ENCODE measurements at places on chromosomes 7 and 10. TPM values are rescaled to one million over a fixed set of nuclear protein-coding genes. Genes with fewer than 3 reads are reported as not detected.

- DNase-seq = no peak
Observed at GRCh38 chr7:95046494-95047240, 139.3 kb downstream of the PPP1R9A start.

DNA sequence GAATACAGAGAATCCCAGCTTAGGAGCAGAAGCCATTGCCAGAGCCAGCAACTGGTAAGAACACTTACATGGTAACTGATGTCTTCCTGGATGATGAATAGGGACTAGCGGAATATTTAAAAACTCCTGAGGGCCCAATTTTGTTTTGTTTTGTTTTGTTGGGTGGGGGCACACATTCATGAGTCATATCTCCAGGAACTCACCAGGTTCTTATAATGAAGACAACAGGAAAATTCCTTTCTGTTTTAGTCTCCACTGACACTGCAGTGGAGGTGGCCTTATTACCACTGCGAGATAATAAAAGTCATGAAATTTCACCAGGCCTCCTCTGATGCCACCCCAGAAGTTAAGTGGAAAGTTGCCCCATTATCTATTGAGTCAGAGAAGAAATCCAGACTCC is 6.6 kb upstream of the CUZD1 start:
- no peak for DNase-seq

Gene TSPAN33
- total RNA-seq = 11.5 TPM

Gene VIPR2
- total RNA-seq = 21.9 TPM

DNA sequence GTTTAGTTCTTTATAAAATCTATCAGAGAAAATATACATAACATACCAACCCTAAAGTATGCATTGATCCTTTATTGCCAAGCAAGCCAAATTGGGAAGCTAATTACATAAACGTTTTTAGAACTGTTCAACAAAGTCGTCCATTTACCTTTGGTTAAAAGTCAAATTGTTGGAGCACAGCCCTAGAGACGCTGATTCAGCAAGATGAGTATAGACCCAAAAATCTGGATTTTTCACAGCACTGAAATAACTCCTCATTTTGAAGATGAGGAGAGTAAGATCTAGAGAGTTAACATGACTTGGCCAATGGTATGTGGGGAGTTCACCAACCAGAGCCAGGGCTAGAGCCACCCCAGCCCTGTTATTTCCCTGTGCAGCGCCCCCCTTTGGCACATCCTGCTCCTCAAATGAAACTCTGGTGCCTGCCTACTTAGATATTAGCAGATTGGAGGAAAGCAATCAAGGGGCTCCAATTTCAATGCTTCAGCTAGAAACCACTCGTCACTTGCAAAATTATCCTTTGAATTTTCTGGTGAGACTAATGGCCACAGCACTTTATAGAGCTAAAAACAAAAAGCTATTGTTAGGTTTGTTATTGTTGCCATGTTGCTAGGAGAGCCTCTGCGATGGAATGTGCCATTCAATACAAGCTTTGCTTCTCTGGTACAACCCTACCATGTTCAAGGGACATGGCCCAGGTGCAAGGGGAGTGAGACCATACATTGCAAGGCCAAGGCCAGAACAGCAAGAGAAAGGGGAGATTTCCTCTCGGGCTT is 132.6 kb upstream of the ZEB1 start:
- no peak for DNase-seq

GRCh38 chr10:132103116-132103910 is 37.6 kb downstream of the JAKMIP3 start:
- peak; percentile 3 for DNase-seq

Gene SH2B2
- 1.00 TPM for total RNA-seq

DNA sequence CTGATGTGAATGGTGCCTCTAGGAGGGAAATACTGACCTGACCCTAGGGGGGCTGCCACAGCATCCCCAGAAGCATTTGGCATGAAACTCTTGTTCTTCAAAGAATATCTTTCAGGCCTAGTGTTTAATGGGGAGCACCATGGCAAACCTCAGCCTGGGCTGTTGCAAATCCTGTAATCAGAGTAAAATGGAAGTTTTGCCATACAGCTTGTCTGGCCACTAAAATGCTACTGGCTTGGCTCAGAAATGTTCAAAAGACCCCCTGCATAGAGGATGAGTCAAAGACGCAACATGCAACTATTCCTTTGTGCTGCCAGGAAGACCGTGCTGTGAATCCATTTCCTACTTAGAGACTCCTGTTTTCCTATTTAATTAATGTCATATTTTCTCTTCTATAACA is 26.7 kb downstream of the HECW1 start:
- DNase-seq = no peak

- DNase-seq = no peak
Observed at GRCh38 chr10:114593240-114593792, 64.8 kb downstream of the ABLIM1 start.

Gene SPDYE3
- total RNA-seq = not detected

Gene TAF5
- 2.3 TPM for total RNA-seq

Gene SYCE1
- total RNA-seq = not detected

DNA sequence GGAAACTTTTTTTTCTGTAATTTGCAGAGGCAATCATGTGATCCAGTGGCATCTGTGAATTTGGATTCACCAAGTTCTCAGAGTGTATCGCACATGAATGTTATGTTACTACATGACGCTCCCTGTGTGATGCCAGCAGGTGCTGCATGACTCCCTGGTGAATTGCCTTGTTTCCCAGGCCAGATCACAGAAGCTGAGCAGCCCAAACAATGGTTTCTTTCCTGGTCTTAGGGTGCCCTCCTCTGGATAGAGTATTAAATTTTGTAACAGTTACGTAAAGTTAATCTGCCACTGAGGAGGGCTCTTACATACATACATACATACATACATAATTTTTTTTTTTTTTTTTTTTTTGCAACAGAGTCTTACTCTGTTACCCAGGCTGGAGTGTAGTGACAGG is 3.6 kb downstream of the ZSCAN21 start:
- DNase-seq = no peak

DNA sequence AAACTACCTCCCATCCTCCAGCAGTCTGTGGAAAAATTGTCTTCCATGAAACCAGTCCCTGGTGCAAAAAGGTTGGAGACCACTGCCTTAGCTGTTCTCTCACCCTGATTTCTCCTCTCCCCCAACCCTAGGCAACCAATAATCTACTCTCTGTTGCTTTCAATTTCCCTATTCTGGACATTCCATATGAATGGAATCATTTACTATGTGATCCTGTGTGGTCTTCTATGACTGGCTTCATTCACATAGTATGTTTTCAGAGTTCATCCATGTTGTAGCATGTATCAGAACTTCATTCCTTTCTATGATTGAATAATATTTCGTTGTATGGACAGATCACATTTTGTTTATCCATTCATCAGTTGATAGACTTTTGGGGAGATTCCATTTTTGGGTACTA is 38.3 kb upstream of the DLG5 start:
- no peak for DNase-seq

- no peak for DNase-seq
Observed at GRCh38 chr10:128868481-128868880, 598.6 kb upstream of the MGMT start.

DNA sequence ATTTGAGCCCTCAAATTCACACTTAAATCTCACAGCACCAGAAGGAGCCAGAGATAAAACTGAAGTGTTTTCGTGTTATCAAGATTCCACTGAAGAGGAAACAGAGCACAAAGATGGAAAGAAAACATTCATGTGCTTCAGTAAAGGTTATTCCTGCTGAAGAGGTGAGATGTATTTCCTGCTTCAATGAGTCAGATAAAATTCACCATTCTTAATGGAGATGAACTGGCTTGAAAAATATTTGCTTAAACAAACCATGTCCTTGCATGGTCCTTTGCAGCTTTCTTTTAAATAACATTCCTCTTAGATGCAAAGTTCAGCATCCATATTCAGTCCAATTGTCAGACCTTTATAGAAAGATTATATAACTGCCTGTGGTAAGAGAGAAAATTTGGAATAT is 294.2 kb downstream of the IPMK start:
- DNase-seq = no peak

GRCh38 chr7:91045606-91046005 is 218.6 kb upstream of the FZD1 start:
- DNase-seq = no peak

DNA sequence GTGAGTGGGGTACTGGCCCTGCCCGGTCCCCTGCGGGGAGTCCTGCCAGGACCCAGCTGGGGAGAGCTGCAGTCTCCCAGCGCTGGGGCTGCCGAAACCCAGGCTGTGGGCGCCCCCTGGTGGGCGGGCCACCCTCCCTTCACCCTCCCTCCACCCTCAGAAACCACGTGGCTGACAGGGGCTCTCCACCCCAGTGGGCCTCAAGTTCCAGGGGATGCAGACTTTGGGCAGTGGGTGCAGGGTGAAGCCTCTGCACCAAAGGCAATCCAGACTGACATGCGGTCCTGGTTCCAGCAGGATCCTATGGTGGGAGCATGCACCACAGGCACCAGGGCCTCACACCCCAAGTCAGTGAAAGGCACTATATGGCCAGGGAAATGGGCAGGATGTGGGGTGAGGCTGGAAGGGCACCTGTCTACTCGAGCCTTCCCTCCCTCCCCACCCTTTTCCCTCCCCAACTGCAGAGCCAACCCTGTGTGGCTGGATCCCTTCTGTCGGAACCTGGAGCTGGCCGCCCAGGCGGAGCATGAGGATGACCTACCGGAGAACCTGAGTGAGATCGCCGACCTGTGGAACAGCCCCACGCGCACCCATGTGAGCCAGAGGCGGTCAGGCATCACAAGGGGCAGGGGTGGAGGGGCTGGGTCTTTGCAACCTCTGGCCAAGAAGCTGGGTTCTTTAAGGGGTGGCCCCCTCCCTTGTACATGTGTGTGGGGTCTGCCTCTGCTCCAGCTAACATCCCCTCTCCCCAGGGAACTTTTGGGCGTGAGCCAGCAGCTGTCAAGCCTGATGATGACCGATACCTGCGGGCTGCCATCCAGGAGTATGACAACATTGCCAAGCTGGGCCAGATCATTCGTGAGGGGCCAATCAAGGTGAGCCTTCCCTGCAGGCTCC is 38.8 kb downstream of the PSAP start:
- DNase-seq = peak; percentile 66

- no peak for DNase-seq
Observed at GRCh38 chr10:22752272-22752889, 38.0 kb upstream of the PIP4K2A start.

Gene MRPS16
- 112 TPM for total RNA-seq

- no peak for DNase-seq
Observed at GRCh38 chr7:86961686-86962085, 97.8 kb downstream of the ELAPOR2 start.

- no peak for DNase-seq
Observed at GRCh38 chr10:124745673-124746072, 1.5 kb upstream of the FAM53B start.

- DNase-seq = no peak
Observed at GRCh38 chr7:90271753-90272152, 26.8 kb downstream of the CFAP69 start.

Gene DDC
- total RNA-seq = not detected
